Kidney (tissue), 22 donors: ENCODE measurements at places on chromosomes 2 and 18.

- no peak for DNase-seq
Measured at GRCh38 chr2:45814951-45815621, 163.6 kb downstream of the PRKCE start.

- DNase-seq: no peak
Measured at GRCh38 chr2:237763812-237764211, 34.8 kb upstream of the RBM44 start.

DNA sequence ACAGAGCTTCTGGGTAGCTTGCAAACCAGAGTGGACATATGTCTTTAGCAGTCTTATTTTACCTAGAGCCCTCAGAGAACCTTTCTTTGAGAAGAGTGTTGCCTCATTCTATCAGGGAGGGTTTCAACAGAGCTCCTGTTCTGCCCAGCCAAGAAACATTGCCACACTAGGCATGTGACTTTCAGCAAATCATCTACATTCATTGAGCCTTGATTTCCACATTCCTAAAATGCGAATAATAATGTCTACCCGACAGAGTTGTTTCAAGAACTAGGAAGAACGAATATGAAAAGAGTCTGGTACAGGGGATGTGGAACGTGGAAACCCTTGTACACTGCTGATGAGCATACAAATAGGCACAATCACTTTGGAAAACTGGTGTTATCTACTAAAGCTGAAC is 7.8 kb upstream of the PRKAG3 start:
- no peak for DNase-seq

DNA sequence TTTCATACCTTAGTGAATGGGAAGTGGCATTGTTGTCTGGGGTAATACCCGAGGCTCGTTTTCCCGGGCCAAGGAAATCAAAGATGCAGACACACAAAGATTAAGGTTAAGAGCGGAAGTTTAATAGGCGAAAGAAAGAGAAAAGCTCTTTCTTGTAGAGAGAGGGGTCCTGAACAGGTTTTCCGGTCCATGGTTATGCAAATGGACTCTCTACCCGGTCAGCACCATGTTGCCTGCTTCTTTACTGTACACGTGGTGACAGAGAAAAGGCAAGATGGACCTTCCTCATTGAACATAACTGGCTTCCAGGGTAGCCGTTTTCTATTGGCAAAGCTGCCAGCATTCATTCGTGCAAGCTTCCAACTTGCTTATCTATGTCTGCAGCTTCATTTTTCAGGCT is 2063.5 kb downstream of the SUCLG1 start:
- DNase-seq: no peak

DNA sequence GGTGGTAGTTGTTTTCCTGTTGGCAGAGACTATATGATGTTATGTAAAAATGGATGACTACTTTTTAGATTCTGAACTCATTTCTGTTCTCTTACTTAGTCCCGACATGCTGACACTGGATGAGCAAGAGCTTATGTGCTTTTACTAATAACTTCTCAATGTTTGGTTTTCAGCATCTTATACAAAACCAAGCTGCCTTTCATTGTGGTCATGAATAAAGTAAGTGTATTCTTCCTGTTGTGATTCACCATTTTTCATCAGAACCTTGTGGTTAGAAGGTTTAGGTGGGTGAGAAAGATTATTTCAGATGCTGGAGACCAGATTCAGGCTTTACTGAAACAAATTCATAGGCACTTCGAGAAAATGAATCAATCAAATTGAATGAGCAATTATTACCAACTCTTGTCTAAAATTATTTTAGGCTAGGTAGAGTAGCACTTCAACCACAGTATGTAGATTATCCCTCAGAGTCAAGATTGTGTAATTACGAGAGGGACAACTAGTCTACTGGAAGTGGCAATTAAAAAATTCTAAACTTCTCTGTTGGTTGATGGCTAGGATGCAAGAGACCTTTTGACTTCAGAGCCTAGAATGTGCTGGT is 9.3 kb downstream of the GPN1 start:
- no peak for DNase-seq

GRCh38 chr2:215361211-215361875 is 49.5 kb downstream of the ATIC start:
- no peak for DNase-seq

DNA sequence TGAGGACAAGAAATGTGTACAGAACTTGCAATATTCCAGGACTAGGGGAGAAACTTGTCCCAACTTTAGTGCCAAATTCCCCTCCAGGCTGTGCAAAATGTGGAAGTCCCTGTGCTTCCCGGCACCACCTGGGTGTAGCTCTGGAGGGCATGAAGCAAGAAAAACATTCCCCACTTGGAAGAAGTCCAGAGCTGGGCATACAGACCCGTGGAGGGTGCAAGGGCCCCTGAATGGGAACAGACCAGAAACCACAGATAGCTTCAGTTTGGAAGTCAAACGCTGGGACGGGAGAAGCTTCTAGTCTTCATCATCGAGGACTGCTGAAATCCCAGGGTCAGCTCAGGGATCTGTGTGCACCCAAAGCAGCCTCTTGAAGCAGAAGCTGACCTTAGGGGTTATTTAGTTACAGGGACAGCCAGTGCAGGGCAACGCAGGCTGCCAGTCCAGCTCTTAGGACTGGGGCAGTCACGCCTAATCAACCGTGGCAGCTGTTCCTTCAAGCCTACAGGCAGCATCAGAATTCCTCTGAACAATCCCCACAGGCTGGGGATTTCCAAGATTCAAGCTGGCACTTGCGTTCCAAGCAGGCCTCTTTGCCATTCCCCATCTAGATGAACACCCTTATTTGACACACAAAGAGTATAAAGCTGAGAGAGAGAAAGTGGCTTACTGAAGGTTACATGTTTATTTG is 269.4 kb downstream of the LOXHD1 start:
- peak; percentile 73 for DNase-seq

DNA sequence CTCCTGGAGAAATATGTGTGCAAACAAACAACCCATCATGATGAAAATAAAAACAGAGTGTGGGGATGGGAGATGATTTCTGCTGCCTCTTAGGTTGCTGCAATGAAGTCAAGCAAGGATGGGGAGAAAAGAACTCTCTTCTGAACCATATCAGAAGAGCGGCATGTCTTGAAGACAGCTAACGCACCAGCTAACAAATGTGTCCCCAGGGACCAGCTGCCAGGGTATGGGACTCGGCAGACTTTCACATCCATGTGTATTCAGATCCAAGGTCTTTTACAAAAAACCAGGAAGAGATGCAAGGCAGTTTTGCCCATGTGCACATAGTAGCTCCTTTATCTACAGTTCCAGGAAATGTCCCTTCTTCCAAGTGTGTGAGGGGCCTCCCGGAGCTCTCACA is 125.4 kb downstream of the CLIP4 start:
- no peak for DNase-seq

DNA sequence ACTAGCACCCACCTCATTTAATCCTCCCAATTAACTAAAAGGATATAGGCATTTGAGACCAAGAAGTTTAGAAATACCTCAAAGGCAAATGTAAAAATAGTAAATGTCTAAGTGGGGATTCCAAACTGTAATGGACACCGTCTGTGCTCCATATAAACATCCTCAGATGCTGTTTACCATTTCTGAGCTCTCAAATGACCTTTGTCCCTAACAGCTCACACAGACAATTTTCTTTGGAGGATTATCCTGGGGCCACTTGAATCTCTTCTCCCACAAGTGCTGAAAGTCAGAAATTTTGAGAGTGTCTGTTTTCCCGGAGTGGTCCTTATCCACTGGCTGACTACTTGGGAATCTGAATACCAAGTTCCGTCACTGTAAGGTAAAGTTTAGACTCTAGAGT is 1418.9 kb downstream of the LRP1B start:
- no peak for DNase-seq

DNA sequence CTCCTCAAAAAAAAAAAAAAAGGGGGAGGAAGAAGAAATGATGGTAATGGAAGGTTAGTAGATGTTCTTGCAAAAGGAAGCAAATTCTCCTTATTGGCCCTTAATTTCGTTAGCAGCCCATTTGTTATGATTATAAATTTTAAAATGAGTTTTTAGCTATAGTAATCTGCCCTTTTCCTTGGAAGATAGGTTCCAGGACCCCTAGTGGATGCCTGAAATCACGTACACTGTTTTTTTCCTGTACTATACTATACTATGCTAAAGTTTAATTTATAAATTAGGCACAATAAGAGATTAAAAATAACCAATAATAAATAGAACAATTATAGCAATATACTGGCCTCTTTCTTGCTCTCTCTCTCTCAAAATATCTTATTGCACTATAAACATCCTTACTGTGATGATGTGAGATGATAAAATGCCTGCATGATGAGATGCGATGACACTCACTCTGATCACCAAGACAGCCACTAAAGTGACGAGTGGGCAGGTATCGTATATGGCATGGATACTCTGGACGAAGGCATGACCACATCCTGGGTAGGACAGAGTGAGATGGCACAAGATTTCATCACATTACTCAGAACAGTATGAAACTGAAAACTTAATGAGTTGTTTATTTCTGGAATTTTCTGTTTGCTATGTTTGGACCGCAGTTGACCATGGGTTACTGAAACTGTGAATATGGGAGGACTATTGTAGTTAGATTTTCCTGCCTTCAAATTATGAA is 87.2 kb downstream of the KCTD18 start:
- no peak for DNase-seq

DNA sequence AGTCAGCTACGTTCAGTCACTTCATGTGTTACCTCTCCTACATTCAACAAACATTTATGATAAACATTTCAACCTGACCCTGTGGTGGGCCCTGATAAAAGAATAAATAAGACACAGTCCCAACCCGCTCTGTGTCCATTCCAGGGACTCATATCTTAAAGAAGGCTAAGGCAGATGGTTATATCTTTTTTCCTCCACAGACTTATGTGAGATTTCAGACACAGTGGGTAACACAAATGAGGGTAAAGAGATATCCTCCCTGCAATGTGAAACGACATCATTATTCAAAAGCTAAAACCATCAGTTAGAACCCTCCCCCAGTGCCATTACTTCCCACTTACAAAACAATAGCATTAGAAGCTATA is 11.1 kb upstream of the HNRNPLL start:
- DNase-seq: peak; percentile 44

DNA sequence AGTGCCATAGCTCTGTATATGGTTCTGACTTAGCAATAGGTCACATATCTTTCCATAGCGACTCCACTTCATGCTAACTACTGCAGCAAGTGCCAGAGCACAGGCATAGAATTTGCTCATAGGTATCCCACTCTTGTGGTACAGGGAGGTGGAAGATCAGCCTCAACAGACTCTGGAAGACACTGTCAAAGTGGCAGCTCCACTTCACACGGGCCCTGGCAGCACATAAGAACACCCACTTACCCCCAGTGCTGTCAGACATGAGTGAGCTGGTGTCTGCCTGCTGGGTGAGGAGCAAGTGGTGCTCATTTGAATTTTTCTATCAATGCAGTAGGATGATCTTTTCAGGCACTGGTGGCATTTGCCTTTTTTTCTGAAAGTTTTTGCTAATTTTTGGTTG is 48.6 kb downstream of the BCL2L11 start:
- no peak for DNase-seq

- DNase-seq: no peak
Measured at GRCh38 chr2:33223856-33224255, 252.6 kb upstream of the RASGRP3 start.

- DNase-seq: no peak
Measured at GRCh38 chr2:137960223-137960622, 4.0 kb upstream of the HNMT start.

DNA sequence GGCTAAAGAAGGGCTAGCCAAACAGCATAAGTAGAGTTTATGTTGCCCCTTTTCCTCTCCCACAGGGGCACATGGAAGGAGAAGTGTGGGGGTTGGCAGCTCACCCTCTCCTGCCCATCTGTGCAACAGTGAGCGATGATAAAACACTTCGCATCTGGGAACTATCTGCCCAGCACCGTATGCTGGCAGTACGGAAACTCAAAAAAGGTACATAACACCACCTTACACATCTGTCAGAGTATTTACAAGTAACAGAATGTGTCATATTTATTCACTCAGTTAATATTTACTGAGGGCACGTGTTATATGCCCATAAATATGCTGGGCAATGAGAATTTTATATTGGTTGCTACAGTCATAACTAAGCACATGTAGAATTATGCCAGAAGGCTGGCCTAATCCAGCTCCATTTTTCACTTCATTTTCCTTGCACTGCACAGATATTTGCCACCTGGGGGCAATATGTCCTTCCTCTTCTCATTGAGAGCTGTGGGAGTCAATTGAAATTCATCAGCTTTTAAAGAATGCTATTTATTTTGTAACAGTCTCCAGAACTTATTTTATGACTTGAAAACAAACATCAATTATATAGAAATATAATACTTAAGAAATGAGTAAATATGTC is 150.6 kb downstream of the RTN4 start:
- DNase-seq: no peak

GRCh38 chr2:200482194-200482593 is 27.7 kb downstream of the KCTD18 start:
- no peak for DNase-seq

DNA sequence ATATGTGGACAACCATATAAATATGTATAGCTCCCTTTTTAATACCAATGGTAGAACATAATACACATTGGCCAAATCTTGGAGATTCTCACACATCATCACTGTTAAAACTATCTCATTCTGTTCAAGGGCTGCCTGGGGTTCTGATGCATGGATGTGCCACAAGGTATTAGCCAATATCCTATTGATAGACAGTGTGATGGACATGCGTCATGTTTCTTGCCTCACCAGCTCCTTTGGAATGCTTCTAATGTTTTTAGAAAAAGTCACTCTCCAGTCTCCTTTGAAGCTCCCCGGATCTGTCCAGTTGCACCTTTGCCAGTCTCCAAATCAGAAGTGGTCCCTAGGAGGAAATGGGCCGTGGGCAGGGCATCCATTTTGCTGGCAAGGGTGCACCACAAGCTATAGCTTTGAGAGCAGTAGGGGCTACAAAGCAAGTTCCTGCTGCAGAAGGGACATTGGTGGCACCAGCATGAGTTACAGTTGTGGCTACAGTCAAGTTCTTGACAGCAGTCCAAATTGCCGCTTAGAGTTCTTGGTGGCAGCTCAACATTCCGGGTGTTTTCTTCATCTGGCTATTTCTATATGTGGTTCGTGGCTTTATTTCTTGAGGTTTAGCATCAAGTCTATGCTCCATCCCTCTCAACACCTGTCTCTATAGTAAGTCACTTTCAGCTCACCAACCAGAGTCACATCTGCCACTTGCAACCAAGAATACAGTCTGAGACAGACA is 25.1 kb upstream of the ATRAID start:
- DNase-seq: no peak

DNA sequence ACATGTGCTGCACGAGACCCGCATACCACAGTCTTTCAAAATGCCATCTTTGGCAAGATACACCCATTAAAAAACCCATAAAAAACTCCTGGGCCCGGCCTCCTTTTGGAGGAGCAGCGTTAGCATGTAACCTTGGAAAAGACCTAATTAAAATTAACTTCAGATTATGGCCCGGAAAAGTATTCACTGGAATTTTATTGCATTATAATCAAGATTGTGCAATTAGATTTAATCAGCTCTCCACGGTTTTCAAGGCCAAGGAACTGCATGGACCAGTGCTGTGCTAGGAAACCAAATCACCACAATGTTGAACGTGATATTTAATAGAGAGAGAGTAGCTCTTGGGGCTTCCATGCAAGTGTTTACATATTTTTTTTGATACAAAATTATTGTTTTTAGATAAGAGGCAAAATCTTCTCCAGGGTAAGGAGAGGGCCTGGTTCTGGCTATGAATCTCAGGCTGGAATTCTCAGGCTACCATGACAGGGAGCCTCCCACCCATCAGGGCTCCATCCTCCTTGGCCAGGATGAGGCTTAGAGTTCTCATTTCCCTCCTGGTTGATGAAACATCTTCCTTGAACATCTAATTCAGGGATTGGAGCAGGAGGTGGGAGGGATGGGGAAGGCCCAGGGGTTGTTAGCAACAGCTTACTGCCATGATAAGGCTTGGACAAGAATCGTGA is 82.0 kb upstream of the TTC39C start:
- DNase-seq: no peak
